ENCODE measurements at places on chromosomes 12 and 14.

DNA sequence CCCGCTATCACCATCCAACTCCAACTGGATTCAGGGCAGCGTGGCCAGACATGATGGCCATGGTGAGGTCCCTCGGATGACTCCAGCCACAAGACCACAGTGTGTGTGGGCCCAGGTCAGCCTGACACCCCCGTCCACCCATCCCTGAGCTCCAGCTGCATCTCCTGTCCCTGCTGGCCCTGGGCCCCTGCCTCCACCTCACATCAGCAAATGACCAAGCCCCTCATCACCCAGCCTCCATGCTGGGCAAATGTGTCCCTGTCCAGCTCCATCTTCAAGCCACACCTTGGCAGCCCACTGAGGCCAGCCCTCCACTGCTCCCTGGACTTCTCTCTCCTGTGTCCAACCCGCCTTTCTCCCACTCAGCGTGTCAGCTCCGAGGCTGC is 3.2 kb downstream of the GPR132 start:
- no peak for DNase-seq

DNA sequence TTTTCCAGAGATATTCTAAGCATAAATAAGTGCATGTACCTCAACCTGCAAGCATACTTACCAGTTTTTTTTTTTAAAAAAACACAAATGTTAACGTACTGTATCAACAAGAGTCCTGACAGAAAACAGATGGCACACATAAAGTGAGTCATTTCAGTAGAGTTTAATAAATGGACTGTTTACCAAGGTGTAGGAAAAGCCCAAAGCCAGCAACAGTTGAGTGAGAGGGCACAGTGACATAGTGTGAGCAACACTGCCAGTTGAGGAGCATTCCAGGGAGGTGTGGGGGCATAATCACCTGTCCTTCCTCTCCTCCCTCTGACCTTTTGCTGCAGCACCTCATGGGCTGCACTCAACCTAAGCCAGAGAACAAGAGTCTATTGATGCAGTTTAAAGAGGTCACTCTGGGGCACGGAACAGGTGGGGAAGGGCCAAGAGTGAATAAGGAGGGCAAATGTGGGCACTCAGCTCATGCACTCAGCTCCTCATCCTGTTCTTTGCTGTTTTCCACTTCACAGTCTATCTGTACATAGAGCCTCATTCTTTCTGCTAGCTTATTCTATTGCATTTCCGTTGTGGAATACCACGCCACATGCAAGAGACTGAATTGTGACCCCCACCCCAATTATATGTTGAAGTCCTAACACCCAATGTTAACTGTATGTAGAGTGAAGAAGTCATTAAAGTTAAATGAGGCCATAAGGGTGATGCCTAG is 29.3 kb downstream of the DHRS2 start:
- no peak for DNase-seq

GRCh38 chr12:110917961-110918360 is 2.4 kb downstream of the MYL2 start:
- no peak for DNase-seq

DNA sequence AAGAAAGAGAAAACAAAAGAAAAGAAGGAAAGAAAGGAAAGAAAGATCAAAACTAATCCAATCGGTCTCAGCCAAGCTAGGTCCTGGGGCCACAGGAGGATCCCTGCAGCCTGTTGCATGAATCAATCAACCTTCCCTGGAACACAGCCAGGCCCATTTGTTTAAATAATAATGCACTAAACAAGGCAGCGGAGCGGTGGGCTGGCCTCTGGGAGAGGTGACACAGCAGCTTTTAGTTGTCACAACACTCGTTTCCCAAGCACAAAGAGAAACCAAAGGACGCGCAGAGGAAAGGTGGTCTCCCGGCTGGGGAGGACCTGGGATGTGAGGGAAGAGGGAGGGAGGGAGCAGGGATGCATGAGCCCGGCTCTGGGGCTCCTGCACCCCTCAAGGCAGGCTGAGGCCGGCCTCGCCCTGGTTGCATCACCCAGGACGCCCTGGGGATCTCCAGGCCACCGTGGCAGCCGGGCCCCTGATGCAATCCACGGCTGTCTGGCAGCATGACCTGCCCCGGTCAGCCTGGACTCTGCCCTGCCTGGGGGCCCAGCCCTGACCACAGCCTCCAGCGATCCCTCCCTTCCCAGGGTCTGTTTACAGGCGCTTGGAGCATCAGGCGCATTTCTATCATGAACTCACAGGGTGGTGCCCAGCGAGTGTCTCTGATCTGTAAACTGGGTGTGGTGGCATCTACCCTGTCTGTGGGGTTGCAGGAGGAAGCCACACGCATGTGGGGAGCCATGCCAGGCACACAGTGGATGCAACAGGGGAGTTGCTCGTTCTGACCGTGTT is 32.5 kb downstream of the MMP17 start:
- no peak for DNase-seq

GRCh38 chr14:76954394-76955190 is 73.9 kb downstream of the IRF2BPL start:
- DNase-seq, result no peak

DNA sequence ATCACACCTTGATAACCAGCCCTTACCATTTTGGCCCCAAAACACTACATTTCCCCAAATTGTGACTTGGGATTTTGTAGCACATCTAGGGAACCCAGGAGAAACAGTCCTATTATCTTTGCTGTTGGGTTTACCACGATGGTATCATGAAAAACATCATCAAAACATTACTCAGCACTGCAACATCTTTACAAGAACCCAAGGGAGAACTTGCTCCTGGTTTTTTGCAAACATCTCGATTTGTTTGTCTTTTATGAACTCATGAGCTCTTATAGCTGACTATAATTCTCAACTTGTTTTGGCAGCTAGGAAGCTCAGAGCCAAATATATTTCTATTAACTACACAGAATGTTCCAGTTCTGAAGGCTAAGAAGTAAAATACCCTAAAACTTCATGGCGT is 65.7 kb downstream of the TBX5 start:
- no peak for DNase-seq

GRCh38 chr12:26622601-26623000 is 210.4 kb downstream of the ITPR2 start:
- DNase-seq, result no peak

Measured in stimulated activated CD4-positive, alpha-beta T cell treated with anti-CD3 and anti-CD28 coated beads, Interleukin-4, amount 100 ng/mL, for 48 hours (primary cell).